ENCODE measurements at places on chromosomes 7 and 10.

GRCh38 chr7:127988751-127989150 lies 42.5 kb downstream of the LRRC4 start:
- no peak overlapping the region for H3K4me3 ChIP-seq
- no peak overlapping the region for H3K27ac ChIP-seq
- H3K27me3 ChIP-seq: no peaks in the 10 kb centered on the region
- DNase-seq: no peak
- peaks cover 8% of the 10 kb centered on the region for H3K4me1 ChIP-seq

DNA sequence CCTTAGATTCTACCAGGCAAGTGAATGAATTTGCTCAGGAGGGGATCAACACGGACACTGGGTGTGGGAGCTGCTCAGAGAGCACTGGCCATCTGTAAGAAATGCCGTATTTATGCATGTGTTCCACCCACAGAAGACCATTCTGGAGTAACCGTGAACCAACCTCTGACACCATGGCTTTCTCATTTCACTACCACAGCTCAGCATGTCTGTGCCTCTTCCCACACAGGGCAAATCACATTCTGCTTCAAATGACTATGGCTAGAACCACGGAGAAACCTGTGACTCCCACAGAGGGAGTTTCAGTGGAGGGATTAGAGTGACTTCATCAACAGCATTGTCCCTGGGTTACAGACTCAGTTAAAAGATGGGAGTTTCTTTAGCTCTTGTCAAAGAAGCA lies 893.4 kb downstream of the XPNPEP1 start:
- DNase-seq: no peak
- H3K36me3 ChIP-seq: no peaks in the 10 kb centered on the region
- no peaks in the 10 kb centered on the region for H3K27me3 ChIP-seq
- H3K27ac ChIP-seq: no peak overlapping the region
- H3K4me1 ChIP-seq: no peaks in the 10 kb centered on the region

DNA sequence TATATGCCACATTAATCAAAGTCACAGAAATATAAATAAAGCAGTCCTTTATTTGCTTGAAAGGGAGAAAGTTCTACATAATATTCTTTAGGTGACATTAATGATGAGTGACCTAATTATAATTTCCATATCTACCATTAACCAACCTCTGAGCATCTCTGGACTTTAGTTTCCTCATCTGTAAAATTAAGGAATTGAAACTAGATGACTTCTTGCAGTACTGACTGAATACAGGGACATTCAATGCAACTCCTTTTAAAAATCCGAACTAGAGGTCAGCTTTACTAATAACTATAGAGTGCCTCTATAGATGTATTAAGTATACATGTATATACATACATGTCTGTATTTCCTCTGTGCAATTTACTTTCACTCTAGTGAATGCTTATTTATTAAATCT lies 3.9 kb downstream of the FMC1 start:
- H3K27me3 ChIP-seq: peaks cover 7% of the 10 kb centered on the region
- no peak overlapping the region for H3K4me3 ChIP-seq
- DNase-seq: no peak
- no peak overlapping the region for H3K27ac ChIP-seq

DNA sequence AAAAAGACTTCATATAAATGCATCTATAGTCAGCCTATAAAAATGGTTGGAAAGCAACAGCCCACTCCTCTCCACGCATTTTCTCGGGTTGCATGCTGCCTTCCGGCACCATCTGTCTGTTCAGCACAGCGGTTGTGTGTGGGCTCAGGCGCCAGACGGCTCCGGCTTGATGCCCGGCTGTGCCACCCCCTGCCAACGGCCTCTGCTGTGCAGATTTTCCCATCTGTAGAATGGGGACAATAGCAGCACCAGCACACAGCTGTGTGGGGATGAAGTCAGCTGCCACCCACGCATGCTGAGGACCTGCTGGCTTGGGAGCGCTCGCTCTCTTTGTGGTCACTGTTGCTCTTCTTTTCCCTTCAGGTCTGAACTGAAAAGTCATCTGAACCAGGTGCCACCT lies 19.5 kb downstream of the PRKAG2 start:
- peaks cover 16% of the 10 kb centered on the region for H3K4me1 ChIP-seq
- DNase-seq: no peak
- H3K4me3 ChIP-seq: no peak overlapping the region
- no peaks in the 10 kb centered on the region for H3K36me3 ChIP-seq
- H3K27ac ChIP-seq: no peak overlapping the region

DNA sequence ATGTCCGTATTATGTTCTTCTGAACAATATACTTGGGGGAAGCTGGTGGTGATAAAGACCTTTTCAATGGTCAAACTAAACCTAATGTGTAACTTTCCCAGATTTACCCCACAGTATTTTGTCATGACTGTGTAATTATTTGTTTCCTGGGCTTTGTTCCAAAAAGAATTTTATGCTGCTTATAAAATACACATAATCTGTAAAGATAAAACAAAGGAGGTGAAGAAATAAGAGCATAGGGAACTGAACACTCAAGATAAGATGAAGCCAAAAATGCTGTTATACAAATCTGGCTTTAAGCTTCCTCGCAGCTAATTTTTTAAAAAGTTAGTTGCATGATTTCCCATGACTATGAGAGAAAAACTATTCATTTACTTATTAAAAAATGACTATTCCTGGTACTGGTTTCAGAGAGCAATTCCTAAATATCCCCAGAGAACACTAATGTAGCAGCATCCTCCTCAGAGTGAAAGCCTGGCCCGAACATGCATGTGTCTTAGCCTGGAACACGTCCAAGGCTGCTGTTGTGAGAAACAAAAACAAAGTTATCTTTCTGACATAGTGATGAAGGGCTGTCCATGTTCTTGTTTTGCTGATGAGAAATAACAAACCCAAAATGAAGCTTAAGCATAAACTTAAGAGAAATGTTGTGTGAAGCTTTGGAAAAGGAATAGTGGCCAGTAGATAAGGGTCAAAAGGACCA lies 33.9 kb downstream of the MALSU1 start:
- peaks cover 4% of the 10 kb centered on the region for H3K27me3 ChIP-seq
- H3K36me3 ChIP-seq: no peaks in the 10 kb centered on the region
- no peaks in the 10 kb centered on the region for H3K4me1 ChIP-seq
- no peak overlapping the region for H3K4me3 ChIP-seq
- DNase-seq: no peak

Measured in activated naive CD8-positive, alpha-beta T cell treated with anti-CD3 and anti-CD28 coated beads, Interleukin-2, amount 50 U/mL, for 24 hours (primary cell).